ENCODE measurements at places on chromosomes 13 and 19. TPM values are rescaled to one million over a fixed set of nuclear protein-coding genes. Genes with fewer than 3 reads are reported as not detected.

The HIPK4 gene
- total RNA-seq = not detected

The UGGT2 gene
- 49.8 TPM for total RNA-seq

DNA sequence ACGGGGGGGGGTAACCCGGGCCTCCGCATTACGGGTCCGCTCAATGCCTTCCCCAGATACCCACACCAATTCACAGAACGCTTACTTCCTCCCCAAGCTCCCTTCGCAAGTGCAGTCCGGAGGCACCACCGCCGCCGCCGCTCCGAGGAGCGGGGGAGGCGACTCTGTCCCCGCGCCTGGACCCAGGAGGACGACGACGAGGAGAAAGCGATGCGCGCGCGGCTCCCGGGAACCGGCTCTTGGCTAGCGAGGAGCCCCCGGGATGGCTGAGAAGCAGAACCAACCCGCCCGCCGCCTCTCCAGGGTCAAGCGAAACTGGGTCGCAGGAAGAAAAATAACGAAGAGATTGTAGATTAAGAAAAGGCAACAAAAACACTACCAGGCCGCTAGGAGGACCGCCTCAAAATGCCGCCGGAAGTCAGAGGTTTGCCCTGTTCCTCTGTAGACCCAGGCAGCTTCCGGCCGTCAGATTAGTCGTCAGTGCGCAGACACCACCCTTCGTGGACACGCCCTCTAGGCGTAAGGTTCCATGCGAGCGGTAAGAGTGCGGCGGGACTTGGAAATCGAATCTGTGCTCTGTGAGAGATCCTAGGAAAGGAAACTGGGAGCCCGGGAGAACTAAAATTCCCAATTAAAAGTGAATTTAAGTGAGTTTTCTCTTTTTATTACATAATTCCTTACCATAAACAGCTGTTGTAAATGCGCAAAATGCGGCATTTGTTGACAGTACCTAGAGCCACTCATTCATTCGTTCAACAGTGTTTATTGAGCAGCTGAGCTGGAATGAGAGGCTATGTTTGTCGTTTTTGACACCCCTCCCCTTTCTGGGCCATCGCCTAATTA is at the start of gene ZC3H13:
Gene ZC3H13, minus strand, starts transcription at position 428 of the 843 bp plus-strand sequence. CDS start 7,239 bp downstream, outside the sequence.
- no peaks in the 10 kb centered on the region for H3K36me3 ChIP-seq
- peaks cover 4% of the 10 kb centered on the region for H3K27me3 ChIP-seq
- H3K4me1 ChIP-seq = peaks cover 27% of the 10 kb centered on the region
- H3K27ac ChIP-seq = peak within 1 kb of the TSS; percentile 77

GRCh38 chr13:107475753-107476453 is 739.4 kb downstream of the LIG4 start:
- no peak overlapping the region for H3K4me3 ChIP-seq
- no peak for DNase-seq
- H3K27ac ChIP-seq = no peak overlapping the region
- H3K4me1 ChIP-seq = no peaks in the 10 kb centered on the region

The HSD17B14 gene
- total RNA-seq = 2.1 TPM

DNA sequence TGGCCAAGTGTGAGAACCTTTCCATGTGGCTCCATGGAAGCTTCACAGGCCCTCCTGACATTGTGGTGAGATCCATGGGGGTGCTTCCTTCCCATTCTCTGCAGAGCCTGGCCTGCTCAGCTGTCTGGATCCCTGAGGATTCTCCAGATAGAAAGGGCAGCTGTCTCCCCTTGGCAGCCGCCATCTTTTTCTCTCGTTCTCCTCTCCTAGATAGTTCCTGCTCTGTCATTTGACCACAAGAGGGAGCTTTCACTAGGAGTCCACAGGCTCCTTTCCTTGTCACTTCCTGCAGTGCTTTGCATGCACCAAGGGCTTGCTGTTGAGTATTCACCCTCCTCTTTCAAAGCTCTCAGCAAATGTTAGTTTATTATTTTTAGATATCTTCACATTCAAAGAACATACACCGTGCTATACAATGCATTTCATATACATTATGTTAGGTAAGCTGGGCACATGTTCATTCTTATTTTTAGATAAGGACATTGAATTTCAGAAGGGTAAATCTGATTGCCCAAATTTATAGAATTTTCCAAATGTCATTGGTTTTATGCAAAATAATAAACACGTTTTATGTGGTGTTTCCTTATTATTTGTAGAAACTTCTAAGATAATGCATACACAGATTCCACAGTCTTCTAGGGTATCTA is 133.2 kb downstream of the FRY start:
- no peak overlapping the region for H3K4me3 ChIP-seq
- no peaks in the 10 kb centered on the region for H3K4me1 ChIP-seq
- no peaks in the 10 kb centered on the region for H3K27me3 ChIP-seq
- peaks cover 8% of the 10 kb centered on the region for H3K36me3 ChIP-seq

DNA sequence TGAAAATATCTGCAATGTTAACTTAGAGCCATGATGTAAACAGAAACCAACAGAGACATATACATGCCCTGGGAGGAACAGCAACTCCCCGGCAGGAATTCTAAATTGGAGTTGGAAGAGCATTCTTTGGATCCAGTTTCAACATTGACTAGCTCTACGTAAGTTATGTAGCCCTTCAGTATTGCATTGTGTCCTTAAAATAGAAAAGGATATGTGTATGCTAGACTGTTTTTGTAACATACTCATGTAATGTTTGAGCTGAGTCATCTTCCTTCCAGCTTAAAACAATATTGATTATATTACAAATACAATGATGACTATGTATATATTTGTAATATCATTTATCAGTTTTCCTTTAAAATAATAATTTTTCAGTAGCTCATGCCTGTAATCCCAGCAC is 1422.2 kb upstream of the PCDH20 start:
- no peaks in the 10 kb centered on the region for H3K36me3 ChIP-seq
- no peak overlapping the region for H3K4me3 ChIP-seq
- no peak overlapping the region for H3K27ac ChIP-seq
- no peaks in the 10 kb centered on the region for H3K27me3 ChIP-seq
- no peak for DNase-seq

DNA sequence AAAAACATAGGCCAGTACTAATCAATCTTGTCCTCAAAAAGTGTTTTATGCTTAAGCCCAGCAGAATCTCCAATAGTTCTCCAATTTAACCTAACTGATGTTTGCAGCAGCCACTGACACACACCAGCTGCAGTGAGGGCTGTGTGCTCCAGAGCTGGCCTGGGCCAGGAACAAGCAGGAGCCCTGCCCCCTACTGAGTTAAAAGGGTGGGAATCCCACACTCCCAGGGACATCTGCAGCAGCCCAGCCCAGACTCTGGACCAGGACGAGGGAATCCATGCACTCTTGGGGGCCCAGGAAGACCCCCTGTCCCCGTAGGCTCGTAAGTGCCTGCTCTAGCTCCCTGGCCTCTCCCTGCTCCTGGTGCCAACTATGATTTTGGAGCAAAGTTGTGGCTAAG is 91.5 kb upstream of the ATXN8OS start:
- no peaks in the 10 kb centered on the region for H3K27me3 ChIP-seq
- H3K36me3 ChIP-seq = no peaks in the 10 kb centered on the region
- H3K4me3 ChIP-seq = no peak overlapping the region
- no peak for DNase-seq

GRCh38 chr19:55549500-55550320 is 4.4 kb upstream of the SBK3 start:
- no peaks in the 10 kb centered on the region for H3K27me3 ChIP-seq
- H3K36me3 ChIP-seq = no peaks in the 10 kb centered on the region
- no peak for DNase-seq
- H3K4me3 ChIP-seq = no peak overlapping the region

The CACNA1A gene
- 7.6 TPM for total RNA-seq

GRCh38 chr13:109209526-109209925 is 576.9 kb downstream of the IRS2 start:
- H3K4me1 ChIP-seq = no peaks in the 10 kb centered on the region
- H3K27ac ChIP-seq = no peak overlapping the region
- no peak for DNase-seq
- no peak overlapping the region for H3K4me3 ChIP-seq
- H3K36me3 ChIP-seq = no peaks in the 10 kb centered on the region

The SCEL gene
- total RNA-seq = not detected

DNA sequence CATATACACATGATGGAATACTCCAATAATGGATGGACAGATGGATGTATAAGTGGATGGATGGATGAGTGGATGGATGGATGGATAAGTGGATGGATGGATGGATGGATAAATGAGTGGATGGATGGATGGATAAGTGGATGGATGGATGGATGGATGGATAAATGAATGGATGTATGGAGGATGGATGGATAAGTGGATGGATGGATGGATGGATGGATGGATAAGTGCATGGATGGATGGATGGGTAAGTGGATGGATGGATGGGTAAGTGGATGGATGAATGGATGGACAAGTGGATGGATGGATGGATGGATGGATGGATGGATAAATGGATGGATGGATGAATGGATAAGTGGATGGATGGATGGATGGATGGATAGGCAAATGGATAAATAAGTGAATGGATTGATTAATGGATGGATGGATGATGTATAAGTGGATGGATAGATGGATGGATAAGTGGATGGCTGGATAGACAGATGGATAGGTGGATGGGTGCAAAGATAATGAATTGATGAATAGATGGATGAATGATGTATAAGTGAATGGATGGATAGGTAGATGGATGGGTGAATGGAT is 8.4 kb upstream of the COMP start:
- no peak overlapping the region for H3K4me3 ChIP-seq
- H3K36me3 ChIP-seq = no peaks in the 10 kb centered on the region
- H3K27ac ChIP-seq = no peak overlapping the region

The DPF1 gene
- total RNA-seq = not detected

The C13orf46 gene
- 28.8 TPM for total RNA-seq

GRCh38 chr13:98570929-98571372 is 6.0 kb downstream of the STK24 start:
- no peaks in the 10 kb centered on the region for H3K27me3 ChIP-seq
- H3K27ac ChIP-seq = no peak overlapping the region
- no peak for DNase-seq
- H3K36me3 ChIP-seq = no peaks in the 10 kb centered on the region
- peaks cover 76% of the 10 kb centered on the region for H3K4me1 ChIP-seq

DNA sequence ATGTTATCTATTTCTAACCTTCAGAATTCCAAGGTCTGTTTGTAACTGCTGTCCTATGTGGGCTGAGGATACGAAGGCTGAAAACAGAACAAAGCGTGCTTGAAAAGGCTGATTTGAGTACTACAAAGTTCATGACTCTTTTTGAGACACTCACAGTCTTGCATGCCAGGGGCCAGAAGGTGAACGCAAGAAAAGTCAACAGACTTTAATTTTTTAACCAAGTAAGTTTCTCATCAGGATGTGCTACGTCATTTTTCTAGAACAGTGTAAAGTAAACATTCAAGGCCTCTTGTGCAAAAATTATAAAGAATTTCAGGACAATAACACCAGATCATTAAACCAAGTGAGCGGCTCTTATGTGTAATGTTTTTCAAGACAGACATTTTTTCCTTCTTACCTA is 163.5 kb downstream of the COG6 start:
- H3K36me3 ChIP-seq = no peaks in the 10 kb centered on the region
- no peaks in the 10 kb centered on the region for H3K4me1 ChIP-seq
- no peak overlapping the region for H3K27ac ChIP-seq

DNA sequence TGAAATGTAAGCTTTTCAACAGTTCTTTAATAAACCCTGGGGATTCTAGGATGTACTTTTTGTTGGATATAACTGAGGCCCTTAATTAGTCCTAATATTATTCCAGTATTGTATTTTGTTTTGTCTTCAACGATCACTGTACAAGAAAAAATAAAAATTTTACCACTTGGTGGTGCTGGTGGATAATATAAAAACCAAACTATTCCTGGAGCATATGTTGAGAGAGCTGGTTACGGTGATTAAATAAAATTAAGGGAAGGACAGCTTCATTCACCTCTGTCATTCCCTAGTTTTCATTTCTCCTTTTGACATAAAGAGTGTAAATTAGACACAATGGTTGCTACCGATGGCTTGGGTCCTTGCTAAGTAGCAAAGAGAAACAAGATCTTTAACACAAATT is 598.6 kb upstream of the PCDH20 start:
- no peaks in the 10 kb centered on the region for H3K27me3 ChIP-seq
- no peak overlapping the region for H3K4me3 ChIP-seq
- no peak for DNase-seq
- no peaks in the 10 kb centered on the region for H3K36me3 ChIP-seq
- H3K27ac ChIP-seq = no peak overlapping the region
- no peaks in the 10 kb centered on the region for H3K4me1 ChIP-seq

DNA sequence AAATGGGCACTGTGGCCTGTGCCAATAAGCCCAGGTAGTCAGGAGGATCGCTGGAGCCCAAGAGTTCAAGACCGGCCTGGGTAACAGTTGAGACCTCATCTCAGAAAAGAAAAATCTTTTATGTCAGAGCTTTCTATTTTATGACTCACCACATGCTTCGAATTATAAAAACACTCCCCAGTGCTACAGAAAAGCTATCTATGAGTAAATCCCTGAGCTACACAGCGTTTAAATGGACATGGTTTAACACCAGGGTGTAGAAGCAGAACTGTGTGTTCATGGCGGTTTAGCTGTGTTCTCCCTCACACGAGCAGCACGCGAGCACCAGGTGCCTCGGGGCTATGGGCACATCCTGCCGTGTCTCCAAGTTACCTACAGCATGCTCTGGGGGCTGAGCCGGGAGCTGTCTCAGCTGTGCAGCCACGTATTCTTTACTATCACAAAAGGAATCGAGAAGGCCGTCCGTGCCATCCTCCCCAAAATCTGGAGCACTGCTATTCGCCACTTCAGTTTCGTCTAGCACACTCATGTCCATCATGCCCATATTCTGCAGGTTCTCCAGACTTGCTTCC is 6.7 kb downstream of the SAFB2 start:
- no peak overlapping the region for H3K4me3 ChIP-seq
- H3K27ac ChIP-seq = no peak overlapping the region
- peaks cover 20% of the 10 kb centered on the region for H3K36me3 ChIP-seq
- no peak for DNase-seq

The LEUTX gene
- total RNA-seq = not detected

The C19orf85 gene
- total RNA-seq = not detected

The TEX26 gene
- total RNA-seq = not detected

GRCh38 chr19:38663957-38664502 is 16.6 kb downstream of the ACTN4 start:
- no peak overlapping the region for H3K4me3 ChIP-seq
- peak overlapping the region; percentile 98 for H3K27ac ChIP-seq
- H3K4me1 ChIP-seq = peaks cover 100% of the 10 kb centered on the region
- no peaks in the 10 kb centered on the region for H3K36me3 ChIP-seq

DNA sequence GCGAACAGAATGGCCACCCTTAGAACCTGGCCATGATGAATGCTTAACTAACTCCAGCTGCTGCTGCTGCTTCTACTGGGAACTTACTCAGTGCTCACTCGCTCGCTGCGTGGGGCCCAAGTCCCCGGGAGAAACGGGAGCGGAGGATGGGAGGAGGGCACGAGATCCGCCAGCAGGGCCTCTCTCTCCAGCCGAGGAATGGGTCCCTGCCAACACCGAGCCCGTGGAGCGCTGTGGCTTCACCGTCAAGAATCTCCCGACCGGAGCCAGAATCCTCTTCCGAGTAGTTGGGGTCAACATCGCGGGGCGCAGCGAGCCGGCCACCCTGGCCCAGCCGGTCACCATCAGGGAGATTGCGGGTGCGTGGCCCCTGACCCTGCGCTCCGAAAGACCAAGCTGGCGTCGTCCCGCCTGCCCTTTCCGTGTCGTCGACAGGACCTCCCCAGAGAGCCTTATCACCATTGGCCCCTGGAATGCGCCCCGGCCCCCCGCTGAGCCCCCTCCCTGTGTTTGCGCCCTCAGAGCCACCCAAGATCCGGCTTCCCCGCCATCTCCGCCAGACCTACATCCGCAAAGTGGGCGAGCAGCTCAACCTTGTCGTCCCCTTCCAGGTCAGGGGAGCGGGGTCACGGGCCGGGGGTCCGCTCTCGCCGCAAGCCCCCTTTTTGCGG is 17.8 kb upstream of the EMC10 start:
- no peak overlapping the region for H3K27ac ChIP-seq
- no peak overlapping the region for H3K4me3 ChIP-seq
- DNase-seq = no peak
- no peaks in the 10 kb centered on the region for H3K27me3 ChIP-seq
- no peaks in the 10 kb centered on the region for H3K36me3 ChIP-seq

Data from body of pancreas (tissue), 4 donors.